ENCODE measurements at places on chromosomes 5 and 9. TPM values are rescaled to one million over a fixed set of nuclear protein-coding genes. Genes with fewer than 3 reads are reported as not detected.
A peak's percentile ranks its signal among the peaks of the same experiment; 100 is the strongest.

PHYHD1 gene
- 10.1 TPM for total RNA-seq

PCDHA6 gene
- 1.3 TPM for total RNA-seq

DNA sequence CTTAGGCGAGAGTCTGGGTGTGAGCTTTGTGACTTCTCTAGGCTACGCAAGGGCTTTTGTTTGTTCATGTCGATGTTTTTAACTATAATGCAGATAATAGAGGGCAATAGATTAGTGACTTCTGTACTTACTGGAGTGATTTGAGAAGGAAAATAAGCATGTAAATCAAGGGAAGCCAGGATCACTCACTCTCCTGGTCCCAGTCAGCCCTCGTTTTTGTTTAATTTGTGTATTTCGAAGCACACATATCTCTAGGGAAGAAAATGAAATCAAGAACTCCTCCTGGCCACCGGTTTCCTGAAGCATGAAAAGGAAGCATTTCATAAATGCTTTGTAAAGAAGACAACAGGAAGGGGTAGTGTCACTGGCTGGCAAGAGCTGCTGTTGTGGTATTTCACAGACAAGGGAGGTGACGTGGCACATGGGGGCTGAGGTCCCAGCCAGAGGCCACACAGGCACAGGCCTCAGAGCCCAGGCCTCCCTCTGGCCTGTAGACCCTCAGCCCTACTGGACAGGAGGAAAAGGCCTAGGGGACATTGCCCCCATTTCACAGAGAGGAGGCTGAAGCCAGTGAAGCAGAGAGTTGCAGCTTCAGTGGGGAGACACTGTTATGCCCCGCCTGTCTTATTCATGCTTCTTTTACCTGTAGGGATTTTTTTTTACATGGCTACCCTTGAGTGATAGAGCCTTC is 34.1 kb downstream of the IRF1 start:
- H3K27ac ChIP-seq: peak overlapping the region; percentile 67
- no peaks in the 10 kb centered on the region for H3K27me3 ChIP-seq
- no peak overlapping the region for H3K4me3 ChIP-seq
- DNase-seq: peak; percentile 29

PCDHB5 gene
- 14.6 TPM for total RNA-seq

GRCh38 chr5:69252437-69252836 is 17.8 kb downstream of the CDK7 start:
- DNase-seq: no peak
- H3K27me3 ChIP-seq: no peaks in the 10 kb centered on the region
- peaks cover 11% of the 10 kb centered on the region for H3K36me3 ChIP-seq
- no peak overlapping the region for H3K4me3 ChIP-seq
- H3K27ac ChIP-seq: no peak overlapping the region

- H3K27me3 ChIP-seq: no peaks in the 10 kb centered on the region
- no peaks in the 10 kb centered on the region for H3K4me1 ChIP-seq
- H3K36me3 ChIP-seq: no peaks in the 10 kb centered on the region
- no peak overlapping the region for H3K27ac ChIP-seq
- no peak for DNase-seq
These were observed 118.0 kb downstream of the EGFLAM start for GRCh38 chr5:38376404-38376803.

DNA sequence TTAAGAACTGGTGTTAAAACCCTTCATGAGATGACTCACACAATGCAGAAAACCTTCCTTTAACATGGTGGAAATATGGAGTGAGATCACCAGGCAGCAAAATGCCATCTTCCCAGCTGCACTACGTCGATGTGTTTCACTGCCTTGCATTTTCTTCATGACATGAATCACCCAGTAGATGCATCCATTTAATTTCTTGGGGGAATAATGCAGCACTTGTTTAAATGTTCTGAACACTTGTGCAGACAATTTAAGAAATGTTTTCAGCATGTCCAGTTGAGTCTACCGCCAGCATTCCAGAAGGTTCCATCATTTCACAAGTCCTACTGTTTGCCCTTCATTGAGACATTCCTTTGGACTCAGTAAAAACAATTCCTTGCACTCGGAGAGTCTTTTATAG is 81.6 kb downstream of the ADAMTS16 start:
- no peak for DNase-seq
- H3K27ac ChIP-seq: no peak overlapping the region
- no peaks in the 10 kb centered on the region for H3K27me3 ChIP-seq

DNA sequence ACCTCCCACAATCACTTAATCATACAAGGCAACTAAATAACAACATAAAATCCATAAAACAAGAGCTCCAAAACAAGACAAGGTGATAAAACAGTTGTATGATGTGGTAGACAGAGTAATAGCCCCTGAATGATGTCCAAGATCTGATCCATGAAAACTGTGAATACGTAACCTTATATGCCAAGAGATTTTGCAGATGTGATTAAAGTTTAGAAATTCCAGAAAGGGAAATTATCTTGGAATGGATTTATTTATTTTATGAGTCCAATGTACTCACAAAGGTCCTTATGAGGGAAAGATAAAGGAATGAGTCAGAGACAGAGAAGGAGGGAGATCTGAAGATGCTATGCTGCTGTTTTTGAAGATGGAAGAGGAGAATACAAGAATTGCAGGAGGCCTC is 1775.7 kb upstream of the C9orf72 start:
- no peak overlapping the region for H3K27ac ChIP-seq
- DNase-seq: no peak
- H3K27me3 ChIP-seq: no peaks in the 10 kb centered on the region

SLC22A4 gene
- total RNA-seq: 0.78 TPM

- H3K27ac ChIP-seq: no peak overlapping the region
- H3K4me3 ChIP-seq: no peak overlapping the region
- no peaks in the 10 kb centered on the region for H3K27me3 ChIP-seq
- no peak for DNase-seq
- H3K36me3 ChIP-seq: no peaks in the 10 kb centered on the region
These were observed 507.7 kb upstream of the PTGER4 start for GRCh38 chr5:40171971-40172370.

FABP6 gene
- total RNA-seq: not detected

SLC46A2 gene
- 0.27 TPM for total RNA-seq

GRCh38 chr5:162800301-162800700 is 637.1 kb upstream of the CCNG1 start:
- DNase-seq: no peak
- no peaks in the 10 kb centered on the region for H3K4me1 ChIP-seq
- H3K27ac ChIP-seq: no peak overlapping the region
- H3K4me3 ChIP-seq: no peak overlapping the region

- no peak overlapping the region for H3K27ac ChIP-seq
- H3K4me3 ChIP-seq: no peak overlapping the region
- H3K4me1 ChIP-seq: no peaks in the 10 kb centered on the region
- no peaks in the 10 kb centered on the region for H3K27me3 ChIP-seq
- DNase-seq: peak; percentile 53
These were observed 63.7 kb upstream of the PPP2CA start for GRCh38 chr5:134289509-134290113.

DNA sequence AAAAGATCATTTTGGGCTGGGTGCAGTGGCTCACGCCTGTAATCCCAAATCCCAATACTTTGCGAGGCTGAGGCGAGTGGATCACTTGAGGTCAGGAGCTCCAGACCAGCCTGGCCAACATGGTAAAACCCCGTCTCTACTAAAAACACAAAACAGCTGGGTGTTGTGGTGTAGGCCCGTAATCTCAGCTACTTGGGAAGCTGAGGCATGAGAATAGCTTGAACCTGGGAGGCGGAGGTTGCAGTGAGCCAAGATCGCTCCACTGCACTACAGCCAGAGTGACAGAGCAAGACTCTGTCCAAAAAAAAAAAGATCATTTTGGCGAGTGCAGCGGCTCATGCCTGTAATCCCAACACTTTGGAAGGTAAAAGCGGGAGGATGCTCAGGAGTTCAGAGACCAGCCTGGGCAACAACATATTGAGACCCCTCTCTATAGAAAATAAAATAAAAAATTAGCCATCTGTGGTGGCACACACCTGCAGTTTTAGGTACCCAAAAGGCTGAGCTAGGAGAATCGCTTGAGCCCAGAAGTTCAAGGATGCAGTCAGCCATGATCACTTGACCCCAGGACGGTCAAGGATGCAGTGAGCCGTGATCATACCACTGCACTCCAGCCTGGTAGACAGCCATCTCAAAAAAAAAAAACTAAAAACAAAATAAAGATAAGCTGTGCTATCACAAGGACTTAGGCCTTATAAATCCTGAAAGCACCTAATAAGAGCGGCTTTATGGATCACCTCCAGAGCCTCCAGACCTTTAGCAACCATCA is 16.2 kb downstream of the PPP2CA start:
- H3K27me3 ChIP-seq: no peaks in the 10 kb centered on the region
- peaks cover 58% of the 10 kb centered on the region for H3K4me1 ChIP-seq
- H3K27ac ChIP-seq: peak overlapping the region; percentile 51
- peak; percentile 79 for DNase-seq

COL23A1 gene
- total RNA-seq: 84.2 TPM

EIF4E1B gene
- total RNA-seq: not detected

GRCh38 chr9:127135056-127135745 is 12.8 kb upstream of the ANGPTL2 start:
- no peak for DNase-seq
- H3K36me3 ChIP-seq: no peaks in the 10 kb centered on the region
- peaks cover 21% of the 10 kb centered on the region for H3K4me1 ChIP-seq
- no peaks in the 10 kb centered on the region for H3K27me3 ChIP-seq
- no peak overlapping the region for H3K27ac ChIP-seq
- H3K4me3 ChIP-seq: no peak overlapping the region

- H3K27me3 ChIP-seq: no peaks in the 10 kb centered on the region
- no peaks in the 10 kb centered on the region for H3K36me3 ChIP-seq
- peak; percentile 25 for DNase-seq
These were observed 19.0 kb downstream of the NEURL1B start for GRCh38 chr5:172659909-172660628.

- H3K36me3 ChIP-seq: no peaks in the 10 kb centered on the region
- no peak overlapping the region for H3K27ac ChIP-seq
- H3K4me1 ChIP-seq: no peaks in the 10 kb centered on the region
- no peaks in the 10 kb centered on the region for H3K27me3 ChIP-seq
- no peak for DNase-seq
These were observed 1.2 kb downstream of the TIFAB start for GRCh38 chr5:135450952-135451351.

- DNase-seq: no peak
- no peaks in the 10 kb centered on the region for H3K27me3 ChIP-seq
- no peak overlapping the region for H3K27ac ChIP-seq
- no peaks in the 10 kb centered on the region for H3K36me3 ChIP-seq
- H3K4me3 ChIP-seq: no peak overlapping the region
These were observed 93.6 kb upstream of the MTAP start for GRCh38 chr9:21708856-21709255.

DNA sequence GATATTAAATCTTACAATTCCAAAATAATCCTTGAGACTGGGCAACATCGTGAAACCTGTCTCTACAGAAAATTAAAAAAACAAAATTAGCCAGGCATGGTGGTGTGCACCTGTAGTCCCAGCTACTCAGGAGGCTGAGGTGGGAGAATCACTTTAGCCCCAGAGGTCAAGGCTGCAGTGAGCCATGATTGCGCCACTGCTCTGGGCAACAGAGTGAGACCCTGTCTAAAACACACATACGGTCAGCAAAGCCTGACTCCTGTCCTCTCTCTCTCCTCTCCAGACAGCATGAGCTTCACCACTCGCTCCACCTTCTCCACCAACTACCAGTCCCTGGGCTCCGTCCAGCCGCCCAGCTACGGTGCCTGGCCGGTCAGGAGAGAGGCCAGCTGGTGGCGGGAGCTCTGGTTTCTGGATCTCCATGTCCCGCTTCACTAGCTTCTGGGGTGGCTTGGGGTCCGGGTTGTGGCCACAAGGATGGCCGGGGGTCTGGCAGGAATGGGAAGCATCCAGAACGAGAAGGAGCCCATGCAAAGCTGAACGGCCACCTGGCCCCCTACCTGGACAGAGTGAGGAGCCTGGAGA is 9.0 kb upstream of the PDCL start:
- no peak overlapping the region for H3K27ac ChIP-seq
- no peaks in the 10 kb centered on the region for H3K4me1 ChIP-seq
- no peak for DNase-seq
